NCI-H187 treated with DMSO at 0.1 percent for 48 hours (cell line): ENCODE measurements at places on chromosomes 3 and 15.

GRCh38 chr15:75112848-75113492 lies 88.7 kb upstream of the C15orf39 start:
- DNase-seq: no peak

- DNase-seq: no peak
Observed at GRCh38 chr3:151265166-151265565, 13.2 kb downstream of the P2RY14 start.

GRCh38 chr3:23105048-23105447 lies 98.1 kb upstream of the UBE2E2 start:
- no peak for DNase-seq

GRCh38 chr15:88072598-88073390 lies 183.7 kb downstream of the NTRK3 start:
- DNase-seq: no peak

DNA sequence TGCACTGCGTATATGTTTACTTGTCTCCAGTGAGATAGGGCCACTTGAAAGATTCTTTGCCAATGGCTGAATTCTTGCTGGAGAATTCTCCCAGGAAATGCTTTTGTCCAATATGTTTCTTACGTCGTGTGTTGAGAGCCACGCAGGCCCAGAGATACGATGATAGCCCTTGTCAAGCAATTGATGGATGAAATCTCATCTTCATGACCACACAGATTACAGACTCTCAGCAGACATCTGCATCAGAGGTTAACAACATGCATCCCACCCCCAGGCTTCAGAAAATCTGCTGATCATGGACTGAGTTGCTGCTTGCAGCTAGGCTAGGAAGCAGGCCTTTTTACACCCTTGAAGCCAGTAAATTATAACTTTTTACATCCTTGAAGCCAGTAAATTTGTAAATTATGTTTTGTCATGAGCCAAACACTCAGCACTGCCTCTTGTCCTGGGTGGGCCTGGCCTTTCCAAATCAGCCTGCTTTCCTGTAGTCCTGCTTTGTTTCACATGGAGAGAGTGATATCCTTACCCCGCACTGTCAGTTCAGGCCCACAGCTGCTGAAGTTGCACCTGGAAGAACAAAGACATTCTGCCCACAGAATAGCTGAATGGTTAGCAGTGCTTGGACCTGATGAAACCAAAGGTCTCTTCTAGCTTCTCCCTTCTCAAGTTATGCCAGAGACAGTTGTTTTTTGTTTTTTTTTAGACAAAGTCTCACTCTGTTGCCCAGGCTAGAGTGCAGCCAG lies 84.4 kb downstream of the GPR156 start:
- DNase-seq: no peak

DNA sequence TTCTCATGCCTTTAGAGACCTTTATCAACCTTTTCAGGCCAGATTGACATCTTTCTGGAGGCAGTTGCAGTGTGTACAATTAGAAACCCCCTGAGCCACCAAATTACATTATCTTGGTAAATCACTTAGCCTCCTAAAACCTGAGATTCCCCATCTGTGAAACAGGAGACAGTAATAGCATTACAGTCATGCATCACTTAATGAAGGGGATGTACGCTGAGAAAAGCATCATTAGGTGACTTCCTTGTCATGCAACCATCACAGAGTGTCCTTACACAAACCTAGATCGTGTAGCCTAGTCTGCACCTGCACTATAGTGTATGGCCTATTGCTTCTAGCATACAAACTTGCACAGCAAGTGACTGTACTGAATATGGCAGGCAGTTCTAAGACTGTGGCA lies 400.8 kb upstream of the CNTN3 start:
- no peak for DNase-seq

- no peak for DNase-seq
Observed at GRCh38 chr15:99819981-99820718, 86.9 kb upstream of the LYSMD4 start.

DNA sequence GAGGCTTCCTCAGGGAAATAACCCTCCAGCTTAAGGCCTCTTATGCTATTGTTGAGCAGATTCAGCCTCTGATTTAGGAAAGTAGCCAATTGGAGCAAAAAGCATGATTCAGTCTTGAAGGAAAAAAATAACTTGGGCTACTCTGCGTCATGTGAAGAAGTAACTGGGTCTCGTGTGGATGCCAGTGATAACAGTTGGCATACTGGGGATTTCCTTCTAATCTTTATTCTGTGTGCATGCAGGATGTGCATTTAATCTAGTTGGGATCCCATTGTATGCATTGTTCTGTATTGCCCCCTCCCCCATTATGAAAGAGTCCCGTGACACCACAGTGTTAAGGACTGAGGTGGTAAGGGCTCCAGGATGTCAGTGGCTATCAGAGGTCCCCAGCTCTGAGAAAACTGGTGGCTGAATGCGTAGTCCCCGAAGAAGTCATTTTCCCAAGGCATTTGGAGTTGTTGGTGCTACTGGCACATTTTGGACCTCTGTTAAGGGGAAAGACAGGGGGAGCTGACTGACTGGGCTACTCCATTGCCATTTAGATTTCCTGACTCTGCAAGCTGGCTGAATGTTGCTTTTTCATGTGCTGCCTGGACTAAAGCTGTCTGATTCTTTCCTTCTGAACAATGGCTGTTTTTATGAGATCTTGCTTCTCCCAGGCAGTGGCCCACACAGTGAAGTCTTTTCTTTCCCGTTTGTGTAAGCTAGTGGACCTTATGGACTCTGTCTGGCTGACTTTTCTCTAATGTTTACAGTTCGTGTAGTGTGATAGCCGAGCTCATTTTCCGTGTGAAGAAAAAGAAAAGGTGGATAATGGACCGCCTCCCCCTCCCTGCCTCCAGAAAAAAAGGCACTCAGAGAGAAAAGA lies 38.4 kb upstream of the TRAK1 start:
- DNase-seq: no peak

DNA sequence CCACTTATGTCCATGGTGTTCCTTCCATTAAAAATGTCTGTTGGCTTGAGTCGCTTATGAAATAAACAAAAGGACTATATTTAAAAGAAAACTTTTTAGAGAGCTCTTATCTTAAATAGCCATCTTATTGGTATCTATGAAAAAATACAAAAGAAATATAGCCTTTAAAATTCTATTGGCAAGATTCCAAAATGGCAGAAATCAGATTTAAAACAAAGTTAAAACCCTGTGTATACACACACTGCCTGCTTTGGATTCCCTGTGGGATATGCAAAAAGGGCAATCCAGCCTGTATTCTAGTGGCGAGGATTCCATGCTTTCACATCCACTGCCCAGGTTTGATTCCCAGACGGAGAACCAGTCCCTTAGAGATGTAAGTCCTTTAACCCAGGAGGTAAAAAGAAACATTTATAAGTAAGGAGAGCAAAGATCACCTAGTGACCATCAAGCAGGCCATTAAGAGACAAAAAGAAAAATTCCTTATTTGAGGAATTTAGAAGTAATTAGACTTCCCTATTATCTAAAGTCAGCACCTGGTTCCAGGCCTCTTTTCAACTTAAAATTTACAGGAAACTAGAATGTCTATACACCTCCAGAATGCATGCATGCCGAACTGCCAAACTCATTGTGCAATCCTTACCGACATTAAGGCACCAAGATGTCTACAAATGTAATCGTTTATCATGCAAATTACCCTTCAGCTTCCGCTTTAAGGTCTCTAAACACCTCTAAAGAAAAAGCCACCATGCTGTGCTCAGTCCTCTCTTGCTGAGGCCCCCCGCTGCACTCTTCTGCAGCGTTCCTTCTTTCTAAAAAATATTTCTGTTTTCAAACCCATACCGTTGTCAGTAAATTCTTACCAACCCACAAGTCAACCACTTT lies 69.6 kb upstream of the STRIT1 start:
- DNase-seq: no peak

DNA sequence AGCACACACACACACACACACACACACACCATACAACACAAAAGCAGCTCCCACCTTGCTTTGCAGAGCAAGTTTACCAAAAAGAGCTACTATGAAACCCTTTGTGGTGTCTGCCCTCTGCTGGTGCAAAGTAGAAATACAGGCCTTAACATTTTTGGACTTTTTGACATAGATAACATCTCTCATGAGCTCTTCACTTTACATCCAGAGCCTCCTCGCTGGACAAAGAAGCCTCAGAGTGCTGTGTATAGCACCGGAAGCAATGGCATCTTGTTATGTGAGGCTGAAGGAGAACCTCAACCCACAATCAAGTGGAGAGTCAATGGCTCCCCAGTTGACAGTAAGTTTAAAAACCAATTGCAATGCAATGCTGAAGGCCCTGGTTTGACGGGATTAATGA lies 157.9 kb downstream of the CHL1 start:
- peak; percentile 42 for DNase-seq

DNA sequence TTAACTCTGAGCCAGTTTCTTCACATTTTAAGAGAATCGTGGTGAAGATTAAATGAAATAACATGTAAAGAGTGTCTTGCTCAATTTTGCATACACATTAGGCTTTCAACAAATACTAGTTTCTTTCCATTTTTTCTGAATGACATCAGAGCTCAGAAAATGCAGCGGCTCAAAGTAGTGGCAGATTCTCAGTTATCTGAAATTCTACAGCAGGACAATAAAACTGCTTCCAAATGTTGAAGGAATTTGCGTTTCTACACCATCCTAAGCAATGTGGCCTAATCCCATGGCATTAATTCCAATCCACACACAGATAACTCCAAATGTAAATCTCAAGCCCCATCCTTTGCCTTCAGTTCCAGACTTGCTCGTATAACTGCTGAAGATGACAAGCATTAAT lies 115.8 kb downstream of the PLCH1 start:
- DNase-seq: no peak

DNA sequence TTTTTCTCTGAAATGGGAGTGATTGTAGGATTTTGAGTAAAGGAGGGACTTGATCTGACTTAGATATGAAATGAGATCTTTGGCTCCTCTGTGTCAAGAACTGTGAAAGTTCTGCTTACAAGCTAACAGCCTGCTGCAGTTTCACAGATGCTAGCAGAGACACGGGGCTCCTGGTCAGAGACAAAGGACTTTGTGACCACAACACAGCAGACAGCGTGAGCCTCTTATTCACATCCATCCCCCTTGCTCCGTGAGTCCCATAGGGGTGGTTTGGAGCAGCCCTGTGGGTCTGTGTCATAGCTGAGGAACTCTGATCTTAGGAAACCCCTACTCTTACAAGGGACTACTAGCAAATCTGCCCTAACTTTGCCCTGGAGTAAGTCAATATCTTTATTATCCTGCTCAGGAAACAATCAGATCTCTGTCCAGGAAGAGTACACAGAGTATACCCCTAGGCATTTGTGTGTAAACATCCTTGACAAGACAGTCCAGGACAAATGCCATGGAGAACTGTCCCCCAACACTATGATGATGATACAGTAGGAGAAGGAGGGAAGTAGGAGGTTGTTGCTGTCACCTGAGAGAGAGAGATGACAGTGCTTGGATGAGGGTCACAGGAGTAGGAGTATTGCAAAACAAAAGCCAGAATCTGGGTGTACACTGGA lies 80.0 kb downstream of the CLSTN2 start:
- DNase-seq: no peak

DNA sequence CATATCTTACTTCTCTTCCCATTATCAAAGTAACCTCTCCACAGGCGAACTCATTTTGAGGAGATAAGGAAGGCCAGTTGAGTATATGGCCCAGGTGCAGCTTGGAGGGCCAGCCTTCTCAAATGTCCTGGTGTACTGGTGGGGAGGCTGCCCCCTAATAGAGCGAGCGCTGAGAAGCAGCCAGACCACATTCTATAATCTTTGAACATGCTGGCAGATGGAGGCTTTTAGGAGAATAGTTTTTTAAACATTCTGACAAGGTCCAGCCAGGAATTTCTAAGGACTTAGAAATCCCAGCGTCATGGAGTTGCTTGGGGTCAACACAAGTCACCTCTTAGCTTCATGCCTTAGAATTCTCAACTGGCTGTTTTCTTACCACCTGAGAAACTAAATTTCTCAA lies 5.8 kb downstream of the WDR5B start:
- DNase-seq: no peak

DNA sequence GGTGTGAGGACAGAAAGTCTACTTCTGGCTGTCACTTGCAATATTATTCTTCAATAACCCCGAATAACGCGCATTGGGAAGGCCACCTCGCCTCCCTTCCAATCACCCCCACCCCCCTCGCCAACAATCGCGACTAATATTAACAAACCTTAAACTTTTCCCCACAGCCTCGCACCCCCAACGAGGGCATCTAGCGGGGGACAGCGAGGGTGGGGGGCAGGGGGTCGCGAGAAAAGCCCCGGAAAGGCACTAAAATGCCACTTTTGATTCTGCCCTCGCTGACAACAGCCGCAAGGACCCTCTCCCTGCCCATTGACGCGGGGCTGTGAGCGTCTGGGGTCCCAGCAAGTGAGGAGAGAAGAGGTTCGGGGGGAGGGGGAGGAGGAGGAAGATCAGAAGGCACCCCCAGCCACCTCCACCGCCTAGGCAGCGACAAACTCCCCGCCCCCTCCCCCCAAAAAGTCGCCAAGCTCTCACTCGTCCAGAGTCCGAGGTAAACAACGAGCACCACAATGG lies 868 bp downstream of the SATB1 start:
- DNase-seq: no peak

- no peak for DNase-seq
Observed at GRCh38 chr3:88988906-88989305, 118.5 kb upstream of the EPHA3 start.

DNA sequence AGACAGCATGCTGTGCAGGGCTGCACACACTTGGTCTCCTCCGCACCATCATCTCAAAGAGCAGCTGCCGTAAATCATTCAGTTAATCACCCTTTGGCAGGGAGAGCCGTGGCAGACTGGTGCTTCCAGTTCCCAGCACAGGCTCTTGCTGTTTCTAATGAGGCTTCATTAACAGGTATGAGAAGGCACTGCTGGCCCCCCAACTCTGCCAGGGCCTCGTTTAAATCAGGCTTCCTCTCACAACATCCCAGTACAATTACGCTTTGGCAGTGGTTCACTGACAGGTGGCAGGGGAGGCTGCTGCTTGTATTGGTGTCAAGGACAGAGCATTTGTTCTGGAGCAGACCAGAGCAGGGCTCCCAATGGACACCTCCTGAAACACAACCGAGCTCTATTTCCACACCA lies 77.1 kb downstream of the BFSP2 start:
- peak; percentile 72 for DNase-seq

- no peak for DNase-seq
Observed at GRCh38 chr15:95078003-95078402, 846.6 kb downstream of the MCTP2 start.

DNA sequence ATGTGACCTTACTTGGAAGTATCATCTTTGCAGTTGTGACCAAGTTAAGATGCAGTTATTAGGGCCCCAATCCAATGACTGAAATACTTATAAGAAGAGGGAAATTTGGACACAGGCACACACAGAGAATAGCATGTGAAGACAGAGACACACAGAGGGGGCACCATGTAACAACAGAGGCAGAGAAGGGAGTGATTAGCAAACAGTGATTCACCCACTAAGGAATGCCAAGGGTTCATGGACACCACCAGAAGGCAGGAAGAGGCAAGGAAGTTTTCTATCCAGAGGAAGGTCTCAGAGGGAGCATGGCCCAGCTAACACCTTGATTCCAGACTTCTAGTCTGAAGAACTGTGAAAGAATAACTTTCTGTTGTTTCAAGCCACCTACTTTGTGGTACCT lies 25.0 kb downstream of the SIDT1 start:
- no peak for DNase-seq

- DNase-seq: no peak
Observed at GRCh38 chr15:41513506-41514227, at the start of gene LTK. TSS of gene LTK (minus strand) at chr15:41513827. CDS start at chr15:41513709, 118 bp downstream.
